ENCODE measurements at places on chromosomes 2 and 18.

GRCh38 chr2:145329971-145330370, 810.1 kb upstream of the ZEB2 start:
- no peak for DNase-seq

- DNase-seq = no peak
Measured at GRCh38 chr2:144595686-144596072, 75.8 kb upstream of the ZEB2 start.

- DNase-seq = no peak
Measured at GRCh38 chr18:31553800-31554199, 37.9 kb upstream of the TTR start.

- no peak for DNase-seq
Measured at GRCh38 chr2:24365826-24366225, 5.5 kb upstream of the ITSN2 start.

GRCh38 chr2:219998714-219999227, 371.3 kb downstream of the SLC4A3 start:
- no peak for DNase-seq

DNA sequence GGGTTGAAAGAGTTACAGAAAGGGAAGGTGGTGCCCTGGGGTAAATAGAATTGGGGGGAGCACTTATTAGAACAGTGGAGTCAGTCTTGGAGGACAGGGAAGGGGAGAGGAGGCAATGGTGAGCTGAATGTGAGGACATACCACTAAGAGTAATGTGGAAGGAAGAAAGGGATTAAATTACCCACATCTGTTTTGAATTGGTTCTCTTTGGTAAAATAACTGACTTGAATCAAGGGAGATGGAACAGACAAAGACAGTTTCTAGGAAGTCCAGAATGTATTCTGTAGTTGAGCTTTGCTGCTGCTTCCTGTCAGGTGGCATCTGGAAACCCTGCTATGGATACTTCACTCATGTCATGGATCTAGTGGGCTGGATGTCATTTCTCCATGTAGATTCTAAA, 6.7 kb downstream of the SETBP1 start:
- peak; percentile 46 for DNase-seq

DNA sequence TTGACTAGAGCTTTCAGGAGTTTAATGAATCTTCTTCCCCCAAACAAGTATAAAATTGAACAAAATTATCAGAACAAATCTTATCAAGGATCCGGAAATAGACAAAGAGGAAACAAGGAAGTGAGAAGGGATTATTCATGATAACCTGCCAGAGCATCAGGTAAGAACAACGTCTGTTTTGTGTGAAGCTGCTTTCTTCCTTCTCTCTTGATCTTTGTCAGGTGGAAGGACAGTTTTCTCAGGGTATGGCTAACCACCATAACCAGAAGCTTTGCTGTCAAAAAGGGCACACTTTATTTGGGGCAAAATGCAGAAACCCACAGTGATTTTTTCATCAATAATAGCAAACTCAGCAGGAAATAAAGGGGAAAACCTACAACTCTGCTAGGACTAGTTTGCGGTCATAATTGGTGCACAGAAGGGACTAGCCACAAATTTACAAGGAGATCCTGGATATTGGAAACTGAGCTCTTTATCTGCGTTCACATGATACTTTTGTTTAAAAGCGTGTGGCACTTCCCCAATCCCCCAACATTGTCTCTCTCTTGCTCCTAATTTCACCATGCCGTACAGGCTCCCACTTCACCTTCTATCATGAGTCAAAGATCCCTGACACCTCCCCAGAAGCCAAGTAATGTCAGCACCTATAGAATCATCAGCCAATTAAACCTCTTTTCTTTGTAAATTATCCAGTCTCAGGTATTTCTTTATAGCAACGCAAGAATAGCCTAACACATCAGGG, 124.2 kb downstream of the FSIP2 start:
- DNase-seq = no peak

- DNase-seq = no peak
Measured at GRCh38 chr2:178910005-178910404, 102.8 kb upstream of the TTN start.

DNA sequence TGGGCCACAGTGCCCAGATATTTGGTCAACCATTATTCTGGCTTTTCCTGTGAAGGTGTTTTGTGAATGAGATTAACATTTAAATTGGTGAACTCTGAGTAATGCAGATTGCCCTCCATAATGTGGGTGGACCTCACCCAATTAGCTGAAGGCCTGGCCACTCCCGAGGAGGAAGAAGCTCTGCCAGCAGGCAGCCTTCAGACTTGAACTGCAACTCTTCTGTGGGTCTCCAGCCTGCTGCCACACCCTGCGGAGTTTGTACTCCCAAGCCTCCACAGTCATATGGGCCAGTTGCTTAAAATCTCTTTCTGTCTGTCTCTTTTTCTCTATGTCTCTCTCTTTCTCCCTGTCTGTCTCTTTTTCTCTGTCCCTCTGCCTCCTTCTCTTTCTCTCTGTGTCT, 262.7 kb downstream of the MYCN start:
- DNase-seq = no peak

- DNase-seq = no peak
Measured at GRCh38 chr18:62605685-62606084, 82.9 kb downstream of the ZCCHC2 start.

DNA sequence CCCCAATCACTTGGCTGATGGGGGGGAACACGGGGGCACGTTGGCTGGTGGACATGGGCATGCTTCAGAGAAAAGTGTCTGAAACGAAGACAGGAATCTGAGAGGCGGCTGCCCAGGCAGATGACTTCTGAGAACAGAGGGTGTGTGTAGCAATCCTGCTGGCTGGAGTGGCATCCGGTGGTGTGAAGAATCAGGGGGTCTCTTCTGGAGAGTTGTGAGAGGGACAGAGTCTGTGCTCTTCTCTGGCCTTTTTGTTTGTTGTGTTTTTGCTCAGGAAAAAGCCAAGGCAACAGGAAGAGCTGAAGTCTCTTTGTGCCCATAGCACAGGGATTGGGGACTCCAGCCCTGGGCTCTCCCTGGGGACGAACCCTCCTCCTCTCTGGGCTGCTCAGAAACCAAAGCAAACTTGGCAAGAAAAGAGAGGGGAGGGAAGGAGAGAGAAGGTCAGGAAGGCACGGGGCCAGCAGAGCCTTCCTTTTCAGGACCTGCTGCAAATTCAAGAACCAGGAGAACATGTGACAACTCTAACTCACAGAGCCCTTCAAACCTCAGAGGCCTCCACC, 97.0 kb upstream of the SMAD2 start:
- no peak for DNase-seq

- DNase-seq = no peak
Measured at GRCh38 chr18:39435209-39435608, 1869.6 kb upstream of the CELF4 start.

DNA sequence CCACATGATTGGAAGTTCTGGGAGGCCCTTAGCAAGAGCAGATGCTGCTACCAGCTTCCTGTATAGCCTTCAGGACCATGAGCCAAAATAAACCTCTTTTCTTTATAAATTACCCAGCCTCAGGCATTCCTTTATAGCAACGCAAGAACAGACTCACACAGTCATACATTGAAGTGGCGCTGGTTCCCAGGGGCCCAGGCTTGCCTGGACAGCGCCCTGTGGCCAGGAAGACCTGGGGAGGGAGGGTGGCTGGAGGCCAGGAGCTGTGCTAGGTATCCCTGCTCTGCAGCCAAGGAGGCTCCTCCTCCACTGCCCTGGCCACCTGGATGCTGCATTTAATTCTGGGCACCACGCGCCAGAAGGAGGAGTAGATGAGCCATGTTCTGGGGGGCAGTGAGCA, 98.1 kb downstream of the AGAP1 start:
- DNase-seq = no peak

DNA sequence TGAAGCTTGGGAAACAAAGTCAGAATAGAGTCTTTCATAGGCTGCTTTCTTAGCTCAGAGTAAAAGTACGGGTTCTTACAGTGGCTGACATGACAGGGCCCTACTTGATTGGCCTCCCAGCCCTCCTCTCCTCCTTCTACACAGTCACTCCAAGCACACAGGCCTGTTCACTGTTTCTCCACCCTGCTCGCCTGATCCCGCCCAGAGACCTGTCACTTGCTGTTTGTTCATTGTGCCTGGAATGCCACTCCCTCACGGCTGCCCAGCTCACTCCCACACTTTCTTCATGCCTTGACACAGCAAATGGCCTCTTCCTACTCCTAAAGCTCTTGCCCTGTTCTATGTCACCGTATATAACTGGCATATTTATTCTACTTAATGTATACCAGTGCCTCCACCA, 104.8 kb downstream of the MAP4K4 start:
- no peak for DNase-seq

DNA sequence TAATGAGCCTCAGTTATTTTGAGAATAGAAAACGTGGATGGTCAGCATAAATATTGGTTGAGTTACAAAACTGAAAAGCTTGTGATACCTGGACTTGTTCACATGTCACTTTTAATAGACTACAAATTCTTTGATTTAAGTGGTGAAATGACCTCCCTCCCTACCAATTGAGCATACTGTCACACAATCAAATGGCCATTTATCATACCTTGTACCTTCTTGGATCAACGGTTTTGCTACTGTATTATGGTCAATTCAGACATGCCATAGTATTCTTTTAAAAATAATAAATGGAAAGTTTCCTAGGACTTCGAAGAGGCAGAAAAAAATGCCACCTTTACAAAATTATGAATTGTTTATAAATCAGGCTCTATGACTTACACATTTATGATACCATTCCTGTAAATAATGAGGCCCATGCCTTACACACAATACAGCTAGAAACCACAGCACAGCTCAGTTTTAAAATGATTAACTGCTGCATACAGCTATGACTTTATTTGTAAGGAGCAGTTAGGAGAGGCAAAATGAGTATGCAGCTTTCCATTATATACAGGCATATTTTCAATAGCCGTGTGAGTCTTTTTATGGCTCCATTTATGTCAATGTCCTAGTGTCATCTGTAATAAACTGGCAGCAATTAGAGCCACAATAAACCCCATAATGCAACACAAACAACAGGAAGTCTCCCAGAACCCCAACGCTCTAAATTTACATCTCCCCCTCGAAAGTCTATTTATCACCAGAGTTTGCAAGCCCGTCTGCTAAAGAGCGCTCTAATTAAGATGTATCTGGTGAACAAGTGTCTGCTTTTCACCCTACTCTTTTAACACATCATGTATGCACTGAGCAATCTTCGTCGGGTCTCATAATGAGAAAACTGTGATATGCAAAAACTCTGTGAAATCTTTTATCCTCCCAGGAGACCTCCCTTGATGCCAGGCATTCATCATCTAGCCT, 176.1 kb downstream of the ZNF521 start:
- DNase-seq = no peak

DNA sequence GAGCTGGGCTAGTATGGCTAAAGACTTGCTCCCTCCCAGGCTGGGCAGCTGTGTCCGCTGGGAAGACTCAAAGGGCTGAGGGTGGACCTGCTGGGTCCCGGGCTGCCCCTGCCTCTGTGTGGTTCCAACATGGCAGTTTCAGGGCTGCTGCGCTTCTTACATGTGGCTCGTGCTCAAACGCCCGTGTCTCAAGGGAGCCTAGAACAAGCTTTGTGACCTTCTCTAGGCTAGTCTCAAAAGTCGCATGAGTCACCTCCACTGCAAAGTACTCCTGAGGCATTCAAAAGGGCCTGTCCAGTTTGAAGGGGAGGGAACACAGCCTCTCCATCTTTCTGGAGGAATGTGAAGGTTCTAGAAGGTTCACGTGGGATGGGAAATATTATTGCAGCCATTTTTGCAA, 44.7 kb upstream of the RAB31 start:
- no peak for DNase-seq

GRCh38 chr2:239644011-239644410, 243.2 kb upstream of the HDAC4 start:
- DNase-seq = peak; percentile 35

GRCh38 chr2:44120428-44120827, 48.2 kb upstream of the PPM1B start:
- peak; percentile 87 for DNase-seq

DNA sequence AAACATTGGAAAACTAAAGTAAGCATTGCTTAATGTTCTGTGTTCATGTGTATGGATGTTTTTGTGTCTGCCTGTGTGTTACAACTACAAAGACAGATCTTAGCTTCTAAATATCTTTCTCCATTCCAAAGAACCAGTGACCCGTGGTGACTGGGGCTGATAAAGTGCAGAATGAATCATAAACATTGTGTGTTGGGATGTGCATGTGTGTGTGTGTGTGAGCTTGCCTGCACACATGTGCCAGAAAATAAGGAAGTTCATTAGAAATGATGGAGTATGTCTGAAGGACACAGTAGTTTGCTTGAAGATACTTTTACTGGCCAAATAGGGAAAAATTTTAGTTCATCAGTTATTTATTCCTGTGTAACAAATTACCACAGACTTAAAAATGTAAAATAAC, 756.6 kb upstream of the CELF4 start:
- no peak for DNase-seq

- DNase-seq = no peak
Measured at GRCh38 chr2:106205488-106205887, 11.4 kb upstream of the UXS1 start.

- no peak for DNase-seq
Measured at GRCh38 chr2:65043001-65043400, 13.2 kb upstream of the CEP68 start.

GRCh38 chr2:149331023-149331400, 625 bp downstream of the LYPD6 start:
- DNase-seq = no peak

DNA sequence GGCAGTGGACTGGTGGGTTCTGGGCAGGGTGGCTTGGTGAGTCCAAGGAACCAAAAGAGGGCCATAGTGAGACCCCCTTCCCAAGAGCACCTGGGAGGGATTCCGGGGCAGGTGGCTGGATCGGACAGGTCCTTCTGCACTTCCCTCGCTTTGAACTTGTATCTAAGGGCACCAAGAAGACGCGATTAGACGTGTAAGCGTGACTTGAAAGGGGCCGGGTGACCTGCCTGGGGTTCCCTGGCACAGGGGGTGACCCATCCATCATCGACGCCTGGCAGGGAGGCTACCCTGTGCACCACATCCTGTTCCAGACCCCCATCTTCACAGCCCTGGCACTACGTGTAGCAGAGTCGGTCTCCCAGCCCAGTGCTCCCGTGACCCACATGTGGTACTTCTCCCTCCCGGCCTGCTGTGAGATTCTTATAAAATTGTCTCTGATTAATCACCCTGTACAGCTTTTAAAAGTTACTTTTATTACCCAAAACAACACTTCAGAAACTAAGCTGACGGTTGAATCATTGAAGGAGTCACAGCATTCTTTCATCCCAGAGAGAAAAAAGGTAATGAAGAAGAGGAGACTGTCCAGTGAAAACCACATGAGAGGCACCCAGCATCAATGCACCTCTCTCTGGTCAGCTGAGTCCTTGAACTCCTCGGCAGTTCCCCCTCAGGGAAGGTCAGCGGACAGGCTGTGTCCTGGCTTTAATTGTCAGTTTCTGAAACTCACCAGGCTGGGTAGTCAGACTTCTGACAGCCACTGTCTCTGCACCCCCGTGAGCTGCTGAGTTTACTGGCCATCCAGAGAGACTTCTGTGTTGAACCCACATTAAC, 13.0 kb downstream of the SH3BP4 start:
- no peak for DNase-seq

DNA sequence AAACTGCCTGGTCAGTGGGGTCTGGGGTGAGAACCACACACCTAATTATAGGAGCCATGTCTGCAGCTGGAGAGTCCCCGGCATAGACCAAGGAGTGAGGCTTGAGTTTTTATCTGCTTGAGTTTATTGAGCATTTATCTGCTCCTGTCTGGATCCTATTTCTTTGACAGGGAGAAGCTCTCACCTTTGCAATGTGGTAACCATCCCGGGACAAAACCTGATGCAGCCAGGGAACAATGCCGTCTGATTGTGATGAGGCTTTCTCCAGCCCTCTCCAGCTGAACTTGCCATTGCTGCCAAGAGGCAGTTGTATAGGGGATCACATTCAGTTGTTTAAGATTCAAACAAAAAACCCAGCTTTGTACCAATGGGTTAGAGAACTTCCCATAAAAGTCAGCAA, 324.4 kb downstream of the TSN start:
- DNase-seq = no peak
